ENCODE measurements at places on chromosomes 2 and 18.

DNA sequence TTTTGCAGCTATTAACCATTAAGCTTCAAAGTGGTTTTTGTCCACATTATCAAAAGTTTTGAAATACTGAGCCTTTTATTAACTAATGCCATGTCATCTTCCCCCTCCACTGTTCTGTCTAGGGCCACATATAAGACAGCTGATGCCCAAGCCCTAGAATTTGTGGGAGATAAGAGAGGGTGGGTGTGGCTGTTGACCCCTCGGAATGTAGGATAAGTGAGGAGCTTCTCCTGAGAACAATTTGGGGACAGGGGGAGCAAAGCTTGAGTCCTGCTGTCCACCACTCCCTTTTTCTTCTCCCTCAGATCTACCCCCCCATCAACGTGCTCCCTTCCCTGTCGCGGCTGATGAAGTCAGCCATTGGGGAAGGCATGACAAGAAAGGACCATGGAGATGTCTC, 14.3 kb upstream of the ANKRD53 start:
- no peak for DNase-seq

DNA sequence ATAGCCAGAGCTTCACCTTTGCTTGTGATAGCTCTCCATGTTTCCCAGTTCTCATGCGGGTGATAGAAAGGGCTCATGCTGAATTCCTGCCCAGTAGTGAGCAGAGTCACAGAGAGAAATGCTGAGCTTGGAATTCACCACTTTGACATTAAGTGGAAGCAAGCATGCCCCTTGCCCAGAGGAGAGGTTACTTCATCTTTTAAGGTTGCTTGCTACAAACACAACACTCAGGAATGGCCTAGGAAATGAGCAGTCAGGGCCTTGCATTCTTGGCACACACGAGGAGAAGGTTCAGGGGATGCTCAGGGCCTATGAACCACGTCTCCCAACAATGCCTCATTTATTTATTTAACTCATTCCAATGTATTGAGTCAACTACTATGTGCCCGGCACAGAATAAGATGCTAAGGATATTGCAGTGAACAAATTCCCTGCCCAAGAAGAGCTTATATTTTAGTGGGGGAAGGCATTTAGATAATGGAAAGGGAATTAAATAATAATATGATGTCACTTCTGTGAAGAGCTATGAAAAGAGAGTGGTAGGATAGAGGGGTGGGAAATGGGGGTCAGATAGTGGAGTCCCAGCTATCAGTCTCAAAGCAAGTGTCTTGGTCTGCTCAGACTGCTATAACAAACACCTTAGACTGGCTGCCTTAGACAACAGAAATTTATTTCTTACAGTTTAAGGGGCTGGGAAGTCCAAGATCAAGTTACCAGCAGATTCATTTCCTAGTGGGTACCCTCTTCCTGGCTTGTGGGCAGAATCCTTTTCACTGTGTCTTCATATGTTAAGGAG, 42.1 kb downstream of the DDX18 start:
- no peak for DNase-seq

DNA sequence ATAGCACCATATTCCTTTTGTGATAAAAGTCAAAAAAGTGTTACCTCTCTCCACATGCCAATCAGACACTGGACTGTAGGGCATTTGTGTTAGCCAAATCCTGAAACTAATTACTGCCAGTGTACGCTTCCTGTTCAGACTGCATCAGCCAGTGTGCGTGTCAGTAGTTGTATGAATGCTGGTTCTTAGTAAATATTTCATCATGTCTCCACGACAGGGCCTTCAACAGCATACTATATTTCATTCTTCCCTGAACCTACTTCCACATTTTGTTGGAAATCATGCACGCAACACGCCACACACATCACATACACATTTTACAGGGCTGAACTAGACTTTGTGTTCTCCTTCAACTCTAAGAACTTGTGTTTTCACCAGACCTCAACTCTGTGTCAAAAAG, 77.5 kb downstream of the EPB41L3 start:
- peak; percentile 0 for DNase-seq

GRCh38 chr2:240725671-240726070, 34.0 kb downstream of the AQP12A start:
- DNase-seq, result no peak

DNA sequence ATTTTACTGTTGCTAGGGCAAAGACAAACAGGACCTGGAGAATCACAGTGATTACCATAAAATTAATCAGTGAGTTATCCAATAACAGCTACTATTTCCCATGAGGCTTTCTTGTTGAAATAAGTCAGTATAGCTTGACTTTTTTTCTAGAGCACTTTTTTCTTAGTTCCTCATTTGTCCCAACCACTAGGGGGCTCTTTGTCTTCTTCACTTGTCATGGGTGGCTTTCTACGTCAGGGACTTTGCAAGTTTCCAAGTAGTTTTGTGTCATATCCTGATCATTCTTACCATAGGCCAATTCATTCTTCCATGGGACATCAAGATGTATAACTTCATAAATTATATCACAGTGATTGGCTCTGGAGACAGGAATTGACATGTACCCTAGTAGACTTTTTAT, 1019.6 kb upstream of the PIK3C3 start:
- no peak for DNase-seq

Measured in NCI-H2081 treated with DMSO at 0.1 percent for 48 hours (cell line).